ENCODE measurements at places on chromosomes 13 and 19.

DNA sequence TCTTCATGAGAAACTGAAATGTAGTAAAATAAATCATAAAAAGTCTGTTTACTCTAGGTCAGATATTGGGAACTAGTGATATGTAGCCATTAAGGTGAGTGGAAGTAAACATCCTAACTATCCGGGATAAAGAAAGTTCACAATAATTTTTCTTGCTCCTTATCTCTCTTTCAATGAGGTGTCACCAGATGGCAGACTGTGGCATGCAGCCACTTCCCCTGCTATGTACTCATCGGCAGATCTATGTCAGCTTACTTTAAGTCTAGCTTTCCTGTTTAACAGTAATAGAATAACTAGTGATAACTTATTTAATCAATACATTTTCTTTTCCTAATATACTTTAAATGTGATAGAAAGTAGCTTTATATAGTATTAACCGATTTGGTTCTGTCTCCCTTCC, 181.9 kb downstream of the NDFIP2 start:
- DNase-seq, result no peak

DNA sequence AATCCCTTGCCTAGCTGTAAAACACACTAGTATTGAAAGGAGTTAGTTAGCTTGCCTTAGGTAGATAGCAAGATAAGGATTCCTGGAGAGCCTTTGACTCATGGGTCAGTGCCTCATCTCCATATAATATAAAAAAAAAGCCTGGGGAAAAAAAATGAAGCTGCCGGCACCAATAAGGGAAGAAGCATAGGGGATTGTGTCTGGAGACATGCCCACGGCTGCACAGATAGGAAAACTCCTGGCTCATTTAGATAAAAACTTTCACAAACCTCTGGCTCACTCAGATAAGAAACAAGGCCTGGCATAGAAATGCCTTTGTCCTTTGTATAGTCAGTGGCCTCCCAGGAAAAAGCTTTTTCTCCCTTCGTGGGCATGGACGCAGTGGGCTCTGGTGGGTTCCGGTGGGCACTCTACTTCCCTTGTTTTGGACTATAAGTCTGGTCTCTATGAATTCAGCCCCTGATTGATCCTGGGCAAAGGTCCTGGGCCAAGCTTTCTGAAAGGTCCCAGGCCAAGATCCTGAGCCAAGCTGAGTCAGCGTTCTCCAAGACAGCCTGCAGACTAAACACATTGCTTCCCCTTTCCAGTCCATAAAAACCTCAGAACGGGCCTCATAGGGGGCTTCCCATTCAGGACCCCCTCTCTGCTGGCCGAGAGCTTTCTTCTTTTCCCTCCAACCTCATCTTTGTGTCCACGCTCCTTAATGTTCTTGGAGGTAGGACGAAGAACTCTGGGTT, 4.9 kb upstream of the OR7A17 start:
- DNase-seq, result no peak

GRCh38 chr13:37486171-37486681, 112.3 kb downstream of the POSTN start:
- DNase-seq, result no peak

DNA sequence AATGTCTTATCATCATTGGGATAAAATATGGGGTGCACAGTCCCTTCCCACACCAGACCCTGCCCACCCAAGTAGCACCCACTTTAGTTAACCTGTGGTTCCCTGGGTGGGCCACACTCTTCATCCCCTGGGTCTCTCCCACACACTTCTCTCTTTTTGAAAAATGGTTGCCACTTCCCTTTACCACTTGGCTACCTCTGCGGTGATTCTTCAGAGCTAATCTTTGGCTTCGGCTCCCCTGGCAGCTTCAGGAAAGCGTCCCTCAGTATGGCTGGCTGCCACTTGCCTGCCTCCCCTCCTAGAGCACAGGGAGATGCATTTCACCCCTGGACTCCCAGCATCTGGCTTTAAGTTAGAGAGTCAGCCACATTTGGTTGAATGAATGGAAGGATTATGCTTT, 18.2 kb downstream of the CCNA1 start:
- DNase-seq, result no peak

DNA sequence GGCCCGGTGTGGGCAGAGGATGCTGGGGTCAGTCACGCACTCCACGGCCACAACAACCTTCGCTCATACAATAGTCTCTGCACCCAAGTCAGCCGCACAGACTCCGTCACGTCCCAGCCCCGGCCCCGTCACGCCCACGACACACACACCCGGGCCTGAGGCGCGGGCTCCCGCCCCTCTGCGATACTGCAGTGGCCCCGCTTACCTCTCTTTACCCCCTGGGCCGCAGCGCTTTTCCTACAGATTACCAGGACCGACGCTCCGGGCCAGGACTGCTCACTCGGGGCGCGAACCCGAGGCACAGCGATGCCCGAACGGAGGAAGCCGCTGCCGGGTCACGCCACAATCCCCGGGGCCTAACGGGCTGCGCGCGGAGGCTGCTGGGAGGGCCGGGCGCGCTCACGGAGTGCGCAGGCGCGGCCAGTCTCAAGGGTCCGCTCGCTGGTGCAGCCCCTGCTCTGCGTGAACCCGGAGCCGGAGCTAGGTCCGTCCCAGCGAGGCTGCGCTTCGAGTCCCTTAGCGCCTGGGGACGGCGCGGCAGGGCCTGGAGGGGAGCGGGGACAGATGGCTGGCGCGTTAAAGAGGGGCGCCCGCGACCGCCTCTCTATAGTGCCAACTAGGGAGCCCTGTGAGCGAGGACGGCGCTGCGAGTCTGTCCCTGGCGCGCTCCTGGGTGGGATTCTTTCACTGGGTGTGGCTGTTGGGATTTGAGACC, at the start of gene ZFP82:
Gene ZFP82, minus strand, starts transcription at position 358 of the 715 bp plus-strand sequence. CDS start 8,855 bp downstream, outside the sequence.
- DNase-seq, result peak; percentile 42

DNA sequence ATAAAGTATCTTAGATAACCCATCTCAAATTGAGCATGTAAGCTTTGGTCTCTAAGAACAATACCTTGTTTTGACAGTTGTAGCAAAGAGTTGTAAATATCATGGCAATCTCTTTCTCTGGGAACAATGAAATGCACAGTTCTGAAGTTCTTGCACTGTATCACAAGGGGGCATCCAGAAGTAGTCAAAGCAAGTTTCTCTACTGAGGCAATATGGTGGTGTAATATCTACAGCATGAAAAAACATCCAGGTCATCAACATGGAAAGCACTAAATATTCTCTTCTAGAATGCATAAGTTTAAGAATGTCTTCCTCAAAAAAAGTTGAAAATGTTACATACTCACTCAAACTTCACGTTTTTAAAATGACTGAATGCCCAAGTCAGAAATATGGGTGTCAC, 19.6 kb downstream of the MTMR6 start:
- DNase-seq, result no peak

GRCh38 chr13:112838842-112839117, 130.2 kb upstream of the MCF2L start:
- DNase-seq, result no peak

DNA sequence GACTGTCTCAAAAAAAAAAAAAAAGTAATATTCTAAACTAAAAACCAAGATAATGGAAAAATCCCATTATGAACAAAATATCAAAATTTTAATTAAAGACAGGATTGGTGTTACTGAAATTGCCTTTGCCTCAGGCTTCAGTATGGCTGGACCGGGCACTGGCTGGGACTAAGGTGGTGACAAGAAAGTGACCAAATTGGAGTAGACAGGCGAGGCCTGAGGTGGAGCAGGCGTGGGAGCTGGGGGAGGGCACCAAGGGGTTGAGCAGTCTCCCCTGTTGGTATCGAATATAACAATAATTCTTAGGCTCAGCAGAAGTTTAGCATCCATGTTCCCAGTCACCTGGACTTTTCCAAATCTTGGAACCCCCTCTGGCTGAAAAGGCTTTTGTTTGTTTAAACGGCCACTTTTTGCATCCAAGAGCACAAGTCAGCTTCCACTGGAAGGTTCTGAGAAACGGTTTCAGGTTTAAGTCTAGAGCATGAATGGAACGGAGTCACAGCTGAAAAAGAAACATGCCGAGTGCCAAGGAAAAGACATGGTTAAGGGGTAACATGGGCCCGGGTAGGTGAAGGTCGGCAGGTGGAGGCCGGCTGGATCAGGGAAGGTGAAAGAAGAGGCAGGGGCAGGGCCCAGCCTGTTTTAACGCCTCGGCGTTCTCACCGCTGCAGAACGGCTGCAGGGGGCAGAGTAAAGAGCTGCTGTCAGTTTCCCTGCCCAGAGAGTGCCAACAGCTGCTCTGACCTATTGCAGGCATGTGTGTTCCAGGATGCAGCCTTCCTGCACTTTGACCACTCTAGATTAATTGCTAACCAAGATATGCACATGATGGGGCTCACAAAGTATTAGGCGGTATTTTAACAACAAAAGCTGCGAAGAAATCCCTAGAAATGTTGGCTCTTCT, 104.4 kb downstream of the TM9SF2 start:
- DNase-seq, result no peak

DNA sequence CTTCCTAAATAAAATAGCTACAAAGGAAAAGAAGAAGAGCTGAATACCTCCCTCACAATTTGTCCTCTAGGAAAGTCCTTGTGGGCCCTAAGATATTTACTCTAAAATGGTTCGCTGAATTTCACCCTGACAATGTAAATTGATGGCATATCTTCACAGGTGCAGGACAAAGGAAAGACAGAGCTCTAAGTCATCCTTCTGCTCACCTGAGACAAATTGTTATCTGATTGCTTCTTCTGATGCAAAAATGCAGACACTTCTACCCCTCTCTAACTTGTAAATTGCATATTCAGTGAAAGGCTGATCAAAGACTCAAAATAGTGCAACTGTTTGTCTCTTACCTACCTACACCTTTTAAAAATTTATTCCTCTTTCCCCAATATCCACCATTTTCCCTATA, 747.2 kb upstream of the PRR20A start:
- DNase-seq, result no peak

DNA sequence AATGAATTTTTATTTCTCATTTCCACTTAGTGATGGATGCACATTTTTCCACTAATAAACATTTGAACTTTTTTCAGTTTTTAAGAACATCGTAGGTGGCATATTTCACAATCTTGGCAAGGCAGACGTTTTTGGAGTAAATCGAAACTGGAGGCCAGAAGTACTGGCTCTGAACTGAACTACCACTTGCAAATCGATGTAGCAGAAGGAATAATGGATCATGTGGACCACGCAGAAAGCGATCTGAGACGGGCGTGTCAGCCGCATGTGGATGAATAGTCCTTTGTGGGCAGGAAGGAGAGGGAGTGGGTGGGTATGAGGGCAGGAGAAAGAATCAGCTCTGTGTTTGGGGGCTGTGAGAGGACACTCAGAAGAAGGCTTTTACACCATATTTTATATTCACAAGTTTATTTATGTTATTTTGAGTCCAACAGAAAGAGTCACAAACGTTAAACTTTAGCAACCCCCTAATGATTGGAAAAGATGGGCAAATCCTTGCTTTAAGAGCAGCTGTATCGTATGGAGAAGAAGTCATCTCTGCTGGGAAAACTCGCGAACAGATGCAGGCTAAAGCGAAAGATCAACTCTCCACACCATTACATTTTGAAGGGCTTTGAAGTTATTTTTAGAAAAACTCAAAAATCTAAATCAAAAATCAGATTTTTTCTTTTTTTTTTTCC, 90.5 kb downstream of the COL4A2 start:
- DNase-seq, result no peak

- DNase-seq, result no peak
These were observed 581.5 kb upstream of the KLF12 start for GRCh38 chr13:74715718-74716117.

GRCh38 chr19:16814526-16815100, 14.6 kb upstream of the SIN3B start:
- DNase-seq, result no peak

GRCh38 chr19:49512970-49513745, 697 bp downstream of the FCGRT start:
- no peak for DNase-seq

DNA sequence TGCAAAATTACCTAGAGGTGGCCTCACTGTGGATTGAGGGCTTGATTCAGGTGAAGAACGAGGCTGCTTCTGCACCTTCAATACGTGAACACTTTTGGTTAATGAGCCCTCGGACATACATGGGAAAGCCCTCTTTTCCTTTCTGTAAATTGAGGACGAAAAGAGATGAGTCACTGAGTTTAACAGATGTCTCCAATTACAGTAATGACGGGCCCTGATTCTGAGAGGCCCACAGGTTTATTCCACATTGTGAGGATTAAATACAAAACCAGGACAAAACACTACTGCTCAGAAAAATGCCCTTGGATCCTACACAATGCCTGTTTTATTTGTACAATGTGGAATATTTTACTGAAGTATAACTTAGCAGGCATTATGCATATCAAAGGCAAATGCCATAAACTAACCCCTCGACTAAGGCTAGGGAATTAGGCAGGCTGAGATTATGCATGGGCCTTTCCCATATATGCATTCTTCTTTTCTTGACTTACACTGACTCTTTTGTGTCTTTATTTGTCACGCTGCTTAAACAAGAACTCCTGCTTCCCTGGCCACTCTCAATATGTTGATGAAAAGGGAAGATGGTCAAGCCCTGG, 819.9 kb downstream of the OLFM4 start:
- DNase-seq, result no peak

GRCh38 chr13:99677116-99677951, 176.1 kb downstream of the TM9SF2 start:
- no peak for DNase-seq

DNA sequence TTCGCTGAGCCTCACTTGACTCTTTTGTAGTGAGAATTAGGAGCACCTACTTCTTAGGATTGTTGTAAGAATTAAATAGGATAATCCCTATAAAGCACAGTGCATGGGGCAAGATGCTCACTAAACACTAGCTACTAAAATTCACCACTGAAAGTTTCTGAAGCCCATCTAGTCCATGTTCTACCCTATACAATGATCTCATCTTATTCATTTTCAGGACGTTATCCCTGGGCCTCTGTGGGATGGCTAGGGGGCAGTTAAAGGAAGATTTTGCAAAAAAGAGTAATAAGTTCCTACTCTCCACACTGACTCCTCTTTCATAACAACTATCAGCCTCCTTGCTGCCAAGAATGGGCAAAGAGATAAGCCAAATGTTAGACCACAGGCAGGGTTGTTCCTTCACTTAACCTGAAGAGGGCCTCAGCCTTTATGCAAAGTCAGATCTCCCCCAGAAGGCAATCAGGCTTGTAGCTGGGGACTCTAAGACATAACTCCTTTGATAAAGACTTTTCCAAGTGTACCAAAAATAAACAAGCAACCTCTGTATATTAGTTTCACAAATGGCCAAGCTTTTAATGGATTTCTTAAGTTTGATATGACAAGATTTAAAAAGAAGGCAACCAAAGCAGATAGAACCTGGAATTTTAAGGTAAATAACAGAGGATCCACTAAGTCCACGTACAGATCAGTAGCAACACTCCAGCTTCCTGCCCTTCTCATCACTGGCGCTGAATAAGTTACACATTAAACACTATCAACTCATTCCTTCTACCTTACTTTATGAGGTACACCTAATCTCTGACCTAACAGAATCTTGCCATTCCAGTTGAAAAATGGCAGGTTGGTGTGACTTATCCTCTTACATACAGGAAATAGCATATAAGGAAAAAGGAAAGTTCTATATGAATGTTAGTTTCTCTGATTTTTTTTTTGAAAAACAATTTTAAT, 44.4 kb downstream of the ELF1 start:
- no peak for DNase-seq

- no peak for DNase-seq
These were observed 5.4 kb upstream of the OLFM2 start for GRCh38 chr19:9941671-9942070.

Data from activated CD8-positive, alpha-beta memory T cell treated with anti-CD3 and anti-CD28 coated beads for 48 hours (primary cell).